ENCODE measurements at places on chromosomes 11 and 22.

- DNase-seq: no peak
These were observed 45.3 kb downstream of the ZBTB44 start for GRCh38 chr11:130269326-130269943.

- no peak for DNase-seq
These were observed 42.2 kb upstream of the CCDC134 start for GRCh38 chr22:41758231-41758630.

GRCh38 chr22:50529897-50530579, at the start of gene TYMP:
TYMP (minus strand) TSS chr22:50530012; CDS start chr22:50529709, 303 bp downstream.
- DNase-seq: no peak

- DNase-seq: no peak
These were observed 9.1 kb downstream of the ARRB1 start for GRCh38 chr11:75342231-75342918.

GRCh38 chr11:101816613-101817012, 98.2 kb upstream of the CEP126 start:
- DNase-seq: no peak

GRCh38 chr22:43466710-43467109, 54.9 kb downstream of the MPPED1 start:
- no peak for DNase-seq

- no peak for DNase-seq
These were observed 6.3 kb downstream of the CD44 start for GRCh38 chr11:35145271-35145670.

GRCh38 chr11:7696424-7696823, 9.9 kb downstream of the OVCH2 start:
- DNase-seq: no peak

GRCh38 chr11:102932678-102933077, 22.9 kb downstream of the MMP13 start:
- DNase-seq: no peak

GRCh38 chr11:79783833-79784232, 343.0 kb upstream of the TENM4 start:
- no peak for DNase-seq

- DNase-seq: no peak
These were observed 109.7 kb upstream of the USP47 start for GRCh38 chr11:11732116-11732515.

All from NCI-H1048 (cell line).